Fibroblast of mammary gland (primary cell): ENCODE measurements at places on chromosomes 4 and X.

- no peak for DNase-seq
Observed at GRCh38 chr4:38682336-38682735, 18.3 kb downstream of the KLF3 start.

GRCh38 chrX:7028246-7028645, 119.3 kb upstream of the STS start:
- DNase-seq: peak; percentile 28

- peak; percentile 58 for DNase-seq
Observed at GRCh38 chr4:40524366-40525041, 105.2 kb downstream of the RBM47 start.

GRCh38 chrX:119406776-119407175, 7.6 kb downstream of the SLC25A43 start:
- peak; percentile 26 for DNase-seq

DNA sequence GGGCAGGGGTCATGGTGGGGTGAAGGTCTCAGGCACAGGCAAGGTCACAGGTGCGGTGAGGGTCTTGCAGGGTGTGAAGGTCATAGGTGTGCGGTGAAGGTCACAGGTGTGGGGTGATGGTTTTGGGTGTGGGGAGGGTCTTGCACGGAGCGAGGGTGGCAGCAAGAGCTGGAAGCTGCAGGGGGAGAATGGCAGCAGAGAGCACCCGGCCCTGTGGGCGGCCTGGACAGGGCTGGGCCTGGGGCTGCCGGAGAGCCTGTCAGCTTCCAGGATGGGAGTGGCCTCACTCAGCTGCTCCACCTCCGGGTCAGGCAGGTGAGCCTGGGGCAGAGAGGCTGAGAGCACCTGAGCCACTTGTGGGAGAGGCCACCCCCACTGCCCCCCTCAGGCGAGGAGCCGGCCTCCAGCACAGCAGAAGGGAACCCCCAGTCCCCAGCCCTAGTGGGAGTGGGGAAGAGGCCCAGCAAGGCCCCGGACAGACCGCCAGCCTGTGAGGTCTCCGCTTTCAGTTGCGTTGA, 1.5 kb downstream of the MSANTD1 start:
- no peak for DNase-seq

- DNase-seq: no peak
Observed at GRCh38 chr4:1096841-1097240, 16.5 kb downstream of the RNF212 start.

DNA sequence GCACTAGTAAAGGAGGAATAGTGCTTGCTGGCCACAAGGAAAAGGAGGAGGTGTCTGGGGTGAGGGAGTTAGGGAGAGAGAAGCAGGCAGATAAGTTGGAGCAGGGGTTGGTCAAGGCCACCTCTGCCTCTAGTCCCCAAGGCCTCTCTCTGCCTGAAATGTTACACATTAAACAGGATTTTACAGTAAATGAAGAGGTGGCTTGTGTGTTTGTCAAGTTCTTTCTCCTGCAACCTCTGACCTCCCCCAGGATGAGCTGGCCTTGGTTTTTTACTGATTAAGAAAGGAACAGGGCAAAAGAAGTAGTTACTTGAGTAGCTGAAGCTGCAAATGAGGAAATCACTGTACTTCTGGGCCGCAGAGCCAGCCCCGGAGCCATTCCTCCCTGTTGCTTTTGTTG, 2.0 kb downstream of the GJB1 start:
- peak; percentile 3 for DNase-seq

DNA sequence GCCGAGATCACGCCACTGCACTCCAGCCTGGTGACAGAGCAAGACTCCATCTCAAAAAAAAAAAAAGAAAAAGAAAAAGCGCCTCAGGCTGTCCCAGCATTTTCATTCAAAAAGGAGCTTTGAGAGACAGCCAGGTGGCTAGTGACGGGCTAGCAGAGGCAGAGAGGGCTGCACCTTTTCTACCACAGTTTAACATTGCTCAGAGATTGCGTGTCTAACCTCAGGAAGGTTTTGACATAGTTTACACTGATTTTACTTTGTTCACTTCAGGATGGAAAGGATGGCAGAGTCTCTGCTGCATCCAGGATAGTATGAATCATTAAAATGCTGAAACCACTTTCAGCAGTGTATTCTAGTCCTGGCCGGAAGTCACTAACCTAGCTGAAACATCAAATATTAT, 28.1 kb downstream of the ZFP42 start:
- DNase-seq: no peak

DNA sequence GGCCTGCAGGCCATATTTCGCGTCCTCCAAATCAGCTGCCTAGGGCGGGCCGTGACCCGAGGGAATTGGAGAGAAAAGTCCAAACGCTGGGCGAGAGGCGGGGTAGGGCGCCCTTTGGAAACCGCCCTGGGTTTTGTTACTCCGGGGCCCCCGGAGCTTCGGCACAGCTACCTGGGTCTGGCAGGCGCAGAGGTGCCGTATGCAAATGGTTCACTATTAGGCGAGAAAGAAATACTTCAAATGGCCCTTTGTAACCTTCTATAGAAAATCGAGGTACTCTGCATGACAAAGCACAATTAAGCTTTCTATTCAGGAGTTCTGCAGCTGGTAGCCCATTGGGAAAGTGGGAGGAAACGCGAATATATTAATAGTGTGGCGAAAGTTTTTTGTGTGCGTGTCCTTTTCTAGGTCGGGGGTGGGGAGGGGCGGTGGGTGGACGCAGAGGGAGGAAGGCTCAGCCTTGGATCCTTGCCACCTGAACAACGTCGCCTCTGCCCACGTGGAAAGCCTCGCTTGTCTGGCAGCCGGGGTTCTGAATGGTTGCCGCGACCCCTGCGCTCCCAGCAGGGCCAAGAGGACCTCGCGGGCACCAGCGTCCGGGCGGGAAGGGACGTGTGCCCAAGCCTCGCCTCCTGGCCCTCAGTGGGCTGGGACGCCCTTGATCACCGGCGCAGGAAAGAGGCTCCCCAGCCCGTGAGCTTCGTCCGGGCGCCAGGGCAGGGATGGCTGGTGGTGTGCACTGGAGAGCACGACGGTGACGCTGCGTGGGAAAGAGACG, 9.5 kb downstream of the GSX2 start:
- no peak for DNase-seq

GRCh38 chr4:187962926-187963325, 32.6 kb upstream of the ZFP42 start:
- no peak for DNase-seq

GRCh38 chr4:185033950-185034349, 15.7 kb downstream of the HELT start:
- peak; percentile 38 for DNase-seq

DNA sequence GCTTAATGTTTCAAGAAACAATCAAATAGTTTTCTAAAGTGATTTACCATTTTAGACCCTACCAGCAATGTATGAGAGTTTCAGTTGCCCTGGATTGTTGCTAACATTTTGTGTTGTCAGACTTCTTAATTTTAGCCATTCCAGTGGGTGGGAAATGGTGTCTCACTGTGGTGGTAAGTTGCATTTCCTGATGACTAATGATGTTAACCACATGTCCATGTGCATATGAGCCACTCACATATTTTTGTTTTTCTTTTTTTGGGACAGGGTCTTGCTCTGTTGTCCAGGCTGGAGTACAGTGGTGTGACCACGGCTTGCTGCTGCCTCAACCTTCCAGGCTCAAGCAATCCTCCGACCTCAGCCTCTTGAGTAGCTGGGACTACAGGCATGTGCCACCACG, 48.3 kb downstream of the MED28 start:
- peak; percentile 63 for DNase-seq

DNA sequence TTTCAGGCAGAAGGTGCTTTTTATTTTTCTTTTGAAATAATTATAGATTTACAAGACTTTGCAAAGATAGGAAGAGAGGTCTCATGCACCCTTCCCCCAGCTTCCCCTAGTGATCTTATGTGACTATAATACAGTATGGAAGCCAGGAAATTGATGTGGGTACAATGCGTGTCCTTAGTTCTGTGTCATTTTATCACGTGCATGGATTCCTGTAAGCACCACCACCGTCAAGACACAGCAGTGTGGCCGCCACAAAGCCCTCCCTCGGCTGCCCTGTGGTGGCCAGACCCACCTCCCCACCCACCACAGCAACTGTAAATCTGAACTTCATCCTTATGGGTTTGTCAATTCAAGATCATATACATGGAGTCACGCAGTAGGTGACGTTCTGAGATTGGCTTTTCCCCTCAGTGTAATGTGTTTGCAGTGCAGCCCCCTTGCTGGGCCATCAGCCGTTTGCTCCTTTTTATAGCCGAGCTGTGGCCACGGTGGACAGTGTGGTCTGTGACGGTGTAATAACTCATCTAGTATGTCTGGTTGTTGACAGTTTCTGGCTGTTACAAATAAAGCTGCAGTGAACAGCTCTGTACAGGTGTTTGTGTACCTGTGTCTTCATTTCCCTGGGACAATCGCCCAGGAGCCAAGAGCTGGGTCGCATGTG, 10.9 kb upstream of the HTRA3 start:
- no peak for DNase-seq

GRCh38 chrX:78513971-78514738, 145.0 kb downstream of the RTL3 start:
- no peak for DNase-seq

DNA sequence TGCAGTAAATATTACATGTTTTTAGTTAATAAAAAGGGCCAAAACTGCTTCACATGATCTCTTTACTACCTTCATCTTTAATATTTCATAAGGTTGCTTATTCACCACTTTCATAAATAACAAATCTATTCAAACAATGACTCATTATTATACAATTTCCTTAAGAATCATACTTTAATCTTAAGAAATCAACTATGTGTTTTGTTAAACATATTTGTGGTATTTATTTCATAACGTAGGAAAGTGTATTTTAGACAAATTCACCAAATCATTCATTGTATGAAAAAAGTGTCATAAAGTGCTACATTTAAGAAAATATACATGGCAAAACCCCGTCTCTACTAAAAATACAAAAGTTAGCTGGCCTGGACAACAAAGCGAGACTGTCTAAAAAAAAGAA, 150.5 kb upstream of the RXFP1 start:
- DNase-seq: peak; percentile 49

DNA sequence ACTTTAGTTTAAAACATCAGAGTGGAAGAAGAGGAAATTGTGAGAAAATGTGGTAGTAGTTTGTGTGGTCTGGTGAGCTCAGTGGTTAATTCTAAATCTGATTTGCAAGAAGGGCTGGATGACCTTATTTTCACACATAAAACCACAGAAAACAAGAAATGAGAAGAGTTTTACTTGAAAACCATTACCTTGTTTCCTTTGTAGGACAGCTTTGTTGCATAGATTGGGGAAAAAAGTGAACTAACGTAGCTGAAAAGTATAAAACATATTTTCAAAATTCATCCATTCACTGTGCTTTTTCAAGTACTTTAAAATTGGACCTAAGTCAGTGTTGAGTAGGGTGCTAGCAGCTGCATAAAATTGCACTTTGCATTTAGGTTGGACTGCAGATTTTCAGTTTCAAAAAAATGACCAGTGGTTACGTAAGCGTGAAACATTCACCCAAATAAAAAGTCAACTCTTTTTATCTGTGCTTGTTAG, 211.3 kb downstream of the ARHGAP10 start:
- no peak for DNase-seq

DNA sequence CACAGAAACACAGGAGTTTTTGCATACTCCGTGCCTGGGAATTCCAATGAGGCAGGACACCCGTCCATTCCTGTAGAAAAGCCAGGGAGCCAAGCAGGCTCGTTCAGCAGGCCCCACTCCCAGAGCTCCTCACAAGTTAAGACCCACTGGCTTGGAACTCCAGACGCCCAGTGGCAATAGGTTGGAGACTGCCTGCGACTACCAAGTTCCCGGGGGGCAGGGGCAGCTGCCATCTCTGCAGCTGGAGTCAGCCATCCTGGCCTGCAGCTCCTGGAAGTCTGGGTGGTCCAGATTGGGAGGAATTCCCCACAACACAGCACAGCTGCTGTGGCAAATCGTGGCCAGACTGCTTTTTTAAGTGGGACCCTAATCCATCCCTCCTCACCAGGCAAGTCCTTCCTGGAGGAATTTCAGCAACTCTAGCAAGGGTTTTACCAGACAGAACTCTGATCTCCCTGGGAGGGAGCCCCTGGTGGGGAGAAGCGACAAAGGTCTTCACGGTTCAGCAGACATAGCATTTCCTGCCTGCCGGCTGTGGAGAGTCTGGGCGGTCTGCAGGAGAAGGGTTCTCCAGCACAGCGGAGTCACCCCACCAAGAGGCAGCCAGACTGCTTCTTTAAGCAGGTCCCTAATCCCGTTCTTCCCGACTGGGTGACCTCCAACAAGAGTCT, 231.9 kb downstream of the STPG2 start:
- DNase-seq: no peak

DNA sequence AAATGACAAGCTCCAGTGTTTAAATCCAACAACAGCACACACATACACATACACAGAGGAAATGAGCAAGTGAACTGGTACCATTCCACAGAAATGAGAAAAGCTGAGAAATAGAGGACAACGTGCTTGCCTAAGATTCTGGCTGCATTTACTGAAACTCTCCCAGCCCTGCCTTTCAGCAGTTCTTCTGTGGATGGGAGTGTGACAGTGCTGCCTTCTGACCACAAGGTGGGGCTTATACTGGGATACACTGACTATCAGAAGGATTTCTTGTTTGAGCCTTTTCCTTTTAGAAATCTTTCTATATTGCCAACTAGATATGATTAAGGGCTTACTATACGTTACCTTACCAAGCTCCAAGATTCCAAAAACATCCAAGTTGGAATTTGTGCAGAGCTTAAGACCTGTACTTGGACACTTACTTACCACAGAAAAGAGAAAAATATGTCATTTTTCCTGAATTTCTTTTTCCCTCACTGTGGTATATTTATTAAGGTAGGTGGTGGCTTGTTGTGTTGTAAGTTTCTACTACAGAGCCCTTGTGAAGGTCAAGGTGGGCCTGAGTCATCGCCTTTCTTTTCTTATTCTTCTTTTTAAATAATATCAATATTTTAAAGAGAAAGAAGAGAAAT, 10.7 kb upstream of the CXCL8 start:
- DNase-seq: peak; percentile 95

DNA sequence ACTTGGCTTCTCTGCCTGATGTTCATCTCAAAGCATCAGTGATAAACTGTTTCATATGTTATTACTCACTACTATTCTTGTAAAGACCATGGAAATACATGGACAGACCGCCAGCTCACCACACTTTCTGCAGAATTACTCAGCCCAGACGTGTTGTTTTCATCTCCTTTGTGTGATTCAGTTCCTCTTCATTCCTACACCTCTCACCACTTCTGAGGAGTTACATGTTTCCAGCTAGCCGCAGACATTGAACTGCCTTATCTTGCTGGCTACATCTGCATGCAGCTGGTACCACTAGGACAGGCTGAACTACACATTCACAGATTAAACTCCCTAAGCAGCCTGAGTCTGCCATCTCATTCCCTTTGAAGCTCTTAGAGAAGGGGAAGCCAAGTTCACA, 443.2 kb upstream of the FGF16 start:
- peak; percentile 2 for DNase-seq

- no peak for DNase-seq
Observed at GRCh38 chr4:110628663-110629213, 5.9 kb upstream of the PITX2 start.
